ENCODE measurements at places on chromosomes 5 and 9. TPM values are rescaled to one million over a fixed set of nuclear protein-coding genes. Genes with fewer than 3 reads are reported as not detected.

DMRT3 gene
- not detected for polyA plus RNA-seq

DPYSL3 gene
- polyA plus RNA-seq, result 0.08 TPM

GABRA6 gene
- not detected for polyA plus RNA-seq

ACSL6 gene
- not detected for polyA plus RNA-seq

DNA sequence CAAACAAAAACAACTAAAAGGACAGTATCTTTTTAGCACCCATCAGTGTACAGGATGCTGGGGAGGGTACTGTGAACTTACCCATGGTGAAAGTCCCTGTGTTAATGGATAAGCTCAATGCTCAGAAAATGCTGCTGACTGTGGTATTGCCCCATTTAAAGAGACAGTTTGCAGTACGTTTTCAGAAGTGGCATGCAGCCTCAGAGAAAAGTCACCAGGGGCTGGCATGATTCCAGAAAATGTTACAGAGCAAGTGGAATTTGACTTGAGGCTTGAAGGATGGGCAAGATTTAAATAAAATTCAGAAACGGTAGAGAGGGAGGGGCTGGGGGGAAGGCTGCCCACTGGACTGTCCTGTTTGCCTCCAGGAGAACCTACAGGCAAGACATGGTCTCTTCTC lies 7.2 kb downstream of the S1PR3 start:
- no peak overlapping the region for H3K4me3 ChIP-seq
- no peaks in the 10 kb centered on the region for H3K4me1 ChIP-seq
- H3K36me3 ChIP-seq, result no peaks in the 10 kb centered on the region

DNA sequence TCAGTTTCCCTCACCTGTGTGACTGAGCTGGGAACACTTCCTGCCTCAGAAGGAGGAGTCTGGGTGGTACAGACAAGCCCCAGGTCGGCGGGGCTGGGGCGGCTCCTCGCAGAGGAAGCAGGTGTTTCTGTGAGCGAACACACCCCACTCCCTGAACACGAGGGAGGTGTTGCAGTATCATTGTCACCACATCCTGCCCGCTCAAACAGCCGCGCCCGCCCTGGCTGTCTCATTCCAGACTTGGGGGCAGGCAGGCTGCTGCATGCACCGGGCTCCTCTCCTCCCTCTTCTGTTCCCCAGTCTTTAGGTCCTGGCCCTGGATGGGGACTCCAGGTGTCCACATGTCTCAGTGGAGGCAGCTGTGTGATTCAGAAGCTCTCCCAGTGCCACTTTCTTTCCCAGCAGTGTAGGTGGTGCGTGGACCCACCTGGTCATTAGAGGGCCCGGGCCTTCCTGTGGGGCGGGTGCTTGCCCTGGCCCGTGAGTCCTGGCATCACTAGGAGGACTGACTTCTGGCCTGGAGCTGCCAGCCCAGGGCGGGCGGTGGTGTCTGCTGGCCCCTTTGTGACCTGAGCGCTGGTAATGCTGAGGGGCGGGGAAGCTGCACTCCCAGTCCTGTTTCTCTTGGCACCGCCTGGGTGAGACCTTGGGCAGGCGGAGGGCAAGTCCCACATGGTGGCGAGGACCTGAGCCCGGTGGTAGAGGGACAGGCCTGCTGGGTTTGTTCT lies 18.3 kb upstream of the PHYHD1 start:
- H3K36me3 ChIP-seq, result no peaks in the 10 kb centered on the region
- H3K27me3 ChIP-seq, result no peaks in the 10 kb centered on the region
- H3K27ac ChIP-seq, result peak overlapping the region; percentile 71
- no peak for DNase-seq

GRCh38 chr9:93958121-93958818 lies 3.1 kb upstream of the BARX1 start:
- no peak overlapping the region for H3K4me3 ChIP-seq
- no peaks in the 10 kb centered on the region for H3K4me1 ChIP-seq
- H3K27ac ChIP-seq, result no peak overlapping the region
- H3K27me3 ChIP-seq, result peaks cover 22% of the 10 kb centered on the region
- H3K36me3 ChIP-seq, result no peaks in the 10 kb centered on the region
- no peak for DNase-seq
